ENCODE measurements at places on chromosomes 6 and 20.

DNA sequence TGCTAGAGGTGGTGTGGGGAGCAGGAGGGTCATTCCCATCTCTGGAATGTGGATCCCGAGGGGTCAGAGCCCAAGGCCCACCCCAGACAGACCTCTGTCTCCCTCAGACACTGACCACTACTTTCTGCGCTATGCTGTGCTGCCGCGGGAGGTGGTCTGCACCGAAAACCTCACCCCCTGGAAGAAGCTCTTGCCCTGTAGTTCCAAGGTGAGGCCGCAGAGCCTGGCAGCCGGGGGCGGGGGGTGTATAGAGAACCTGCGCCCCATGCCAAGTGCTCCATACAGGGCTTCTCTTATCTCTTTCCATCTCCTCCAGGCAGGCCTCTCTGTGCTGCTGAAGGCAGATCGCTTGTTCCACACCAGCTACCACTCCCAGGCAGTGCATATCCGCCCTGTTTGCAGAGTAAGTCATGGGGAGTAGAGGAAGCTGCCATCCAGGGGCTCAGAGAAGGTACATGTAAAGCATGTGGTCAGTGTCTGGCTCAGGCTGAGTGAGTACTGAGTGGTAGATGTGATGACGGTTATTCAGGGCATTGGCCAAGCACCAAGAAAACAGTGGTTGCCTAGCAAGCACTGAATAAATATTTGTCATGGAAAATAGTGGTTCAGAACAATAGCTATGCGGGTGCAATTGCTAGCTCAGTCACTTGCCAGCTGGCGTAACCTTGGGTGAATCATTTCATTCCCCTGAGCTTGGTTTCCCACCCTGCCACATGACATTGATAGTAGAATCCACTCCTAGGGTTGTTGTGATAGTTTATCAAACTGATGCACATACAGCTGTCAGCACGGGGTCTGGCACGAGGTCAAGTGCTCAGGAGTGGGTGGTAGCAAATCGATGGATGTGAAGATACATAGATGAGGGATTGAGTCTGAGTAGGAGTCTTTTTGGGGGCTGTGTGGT lies 3.5 kb downstream of the PIGT start:
- DNase-seq, result no peak

DNA sequence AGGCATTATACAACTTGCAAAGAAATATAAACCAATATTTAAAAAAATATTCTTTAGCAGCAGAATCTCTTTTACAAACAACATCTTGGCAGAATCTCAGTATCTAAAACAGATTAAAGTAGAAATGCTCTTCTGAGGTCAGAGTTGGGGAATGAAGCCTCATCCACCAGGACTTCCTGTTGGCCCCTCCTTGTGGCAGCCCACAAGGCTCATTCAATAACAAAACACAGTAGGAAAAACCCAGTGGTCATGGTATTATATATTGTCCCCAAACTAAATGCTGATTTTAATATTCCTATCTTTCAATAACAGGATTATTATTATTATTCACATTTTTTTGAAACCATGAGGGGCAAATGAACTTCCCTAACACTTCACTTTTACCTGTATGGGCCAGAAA lies 368.6 kb downstream of the BTBD9 start:
- no peak for DNase-seq

- no peak for DNase-seq
These were observed 242.3 kb downstream of the TMEM242 start for GRCh38 chr6:157080986-157081391.

GRCh38 chr6:90516074-90516660 lies 70.7 kb downstream of the MAP3K7 start:
- no peak for DNase-seq

- no peak for DNase-seq
These were observed 2.8 kb downstream of the TMEM200A start for GRCh38 chr6:130368576-130368975.

- DNase-seq, result no peak
These were observed 26.1 kb upstream of the C20orf204 start for GRCh38 chr20:64009811-64010387.

- no peak for DNase-seq
These were observed 140.6 kb upstream of the SLC22A16 start for GRCh38 chr6:110617057-110617456.

- no peak for DNase-seq
These were observed 18.7 kb upstream of the LY86 start for GRCh38 chr6:6569811-6570164.

- no peak for DNase-seq
These were observed 17.0 kb downstream of the RPS6KA2 start for GRCh38 chr6:166610069-166610468.

DNA sequence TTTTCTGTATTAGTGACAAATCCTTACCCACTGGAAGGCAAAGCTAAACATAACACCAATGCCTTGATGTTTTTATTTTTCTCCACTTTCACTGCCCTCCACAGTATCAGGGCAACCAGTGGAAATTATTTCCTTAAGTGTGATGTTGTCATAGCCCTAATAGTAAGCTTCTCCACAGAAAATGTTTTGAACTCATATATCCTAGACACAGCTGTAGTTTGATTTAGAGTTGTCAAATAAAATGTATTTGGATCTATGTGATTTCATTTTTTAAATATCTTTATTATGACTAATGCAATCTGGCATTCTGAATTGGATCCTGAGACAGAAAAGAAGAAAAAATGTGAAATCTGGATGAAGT lies 70.9 kb upstream of the UFL1 start:
- DNase-seq, result no peak

GRCh38 chr20:19589787-19590362 lies 168.2 kb upstream of the RIN2 start:
- no peak for DNase-seq

DNA sequence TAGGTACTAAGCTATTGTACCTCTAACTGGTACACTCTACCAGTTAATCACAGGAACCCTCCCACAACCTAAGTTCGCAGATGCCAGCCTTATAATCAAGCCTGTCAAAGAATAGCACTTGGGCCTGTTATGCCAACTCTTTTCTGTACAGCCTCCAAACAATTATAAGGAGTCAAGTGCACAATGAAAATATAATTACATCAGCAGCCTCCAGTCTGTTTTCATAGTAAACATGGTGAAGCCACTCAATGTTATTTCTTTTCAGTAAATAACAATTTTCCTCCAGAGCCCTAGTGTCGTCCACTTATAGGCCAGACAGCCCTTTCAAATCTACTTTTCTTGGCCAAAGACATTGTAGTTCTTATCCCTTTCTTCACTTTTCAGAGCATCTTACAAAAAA lies 82.7 kb upstream of the CARMIL1 start:
- DNase-seq, result no peak
